ENCODE measurements at places on chromosomes 2 and 18.

GRCh38 chr2:228509021-228509420 is 327.5 kb upstream of the SPHKAP start:
- no peak for DNase-seq

DNA sequence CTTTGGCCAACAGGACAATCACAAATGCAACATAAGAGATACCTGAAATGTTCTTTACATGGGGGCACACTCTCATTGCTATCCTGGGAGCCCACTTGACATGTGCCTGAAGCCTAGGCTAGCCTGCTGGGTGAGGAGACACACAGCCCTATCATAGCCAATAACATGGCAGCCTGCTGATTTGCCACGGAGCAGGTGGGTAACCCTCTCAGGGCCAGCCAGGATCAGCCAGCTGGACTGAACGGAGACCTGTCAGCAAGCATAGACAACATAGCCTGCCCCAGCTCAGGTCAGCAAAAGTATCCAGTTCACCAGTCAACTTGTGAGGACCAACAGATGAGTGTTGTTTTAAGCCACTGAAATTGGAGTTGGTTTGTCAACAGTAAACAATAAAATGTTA is 566.5 kb downstream of the DCDC2C start:
- no peak for DNase-seq

GRCh38 chr2:196167666-196168065 is 3.7 kb downstream of the STK17B start:
- no peak for DNase-seq

DNA sequence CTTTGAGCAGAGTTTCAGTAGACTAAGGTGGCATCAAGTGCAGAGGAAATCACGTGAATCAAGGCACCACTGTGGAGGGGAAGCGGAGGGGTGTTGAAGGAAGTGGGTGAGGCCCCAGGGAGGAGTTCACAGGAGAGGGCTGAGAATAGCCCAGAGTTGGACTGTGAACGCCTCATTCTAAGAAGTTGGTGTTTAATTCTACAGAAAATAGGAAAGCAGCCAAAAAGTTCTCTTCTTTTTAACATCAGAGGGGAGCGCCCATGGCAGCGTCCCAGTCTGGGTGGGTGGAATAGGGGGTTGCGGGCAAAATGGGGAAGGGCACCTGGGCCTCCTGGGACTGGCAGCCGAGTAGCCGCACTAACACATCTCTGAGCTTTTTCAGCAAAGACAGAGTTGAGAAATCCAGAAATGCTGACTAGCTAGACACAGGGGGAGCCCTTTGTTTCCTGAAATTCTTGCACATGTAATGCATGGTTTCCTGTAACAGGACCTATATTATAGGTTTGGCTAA is 97.0 kb downstream of the NEB start:
- no peak for DNase-seq

- no peak for DNase-seq
These were observed 7.3 kb downstream of the KIF1A start for GRCh38 chr2:240812721-240813120.

GRCh38 chr2:125652280-125652679 is 1003.7 kb upstream of the GYPC start:
- no peak for DNase-seq

DNA sequence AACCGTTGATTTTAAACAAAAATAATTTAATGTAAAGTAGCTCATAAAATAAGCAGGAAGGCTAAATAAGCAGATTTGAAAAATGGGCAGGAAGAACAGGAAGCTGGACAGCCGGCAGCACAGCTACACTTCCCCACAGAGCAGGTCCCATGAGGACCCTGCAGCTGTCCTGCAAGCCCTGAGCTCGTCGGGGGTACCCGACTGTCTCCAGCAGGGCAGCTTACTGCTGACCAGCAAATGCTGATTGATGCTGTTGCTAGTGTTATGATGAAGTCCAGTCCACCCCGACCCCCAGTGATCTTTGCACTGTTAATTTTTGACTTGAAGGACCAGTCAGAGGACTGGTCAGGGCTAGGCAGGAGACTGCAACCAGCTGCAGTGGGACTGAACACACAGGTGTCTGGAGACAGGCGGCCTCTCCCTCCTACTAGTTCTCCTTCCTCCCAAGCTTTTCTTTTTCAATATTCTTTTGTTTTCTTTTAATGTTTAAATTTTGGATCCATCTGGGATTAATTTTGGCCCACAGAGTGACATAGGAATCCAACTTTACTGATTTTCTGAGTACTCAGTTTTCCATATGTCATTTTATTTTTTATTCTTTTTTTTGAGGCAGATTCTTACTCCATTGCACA is 27.7 kb downstream of the POLE4 start:
- no peak for DNase-seq

GRCh38 chr2:192098814-192099491 is 95.8 kb downstream of the TMEFF2 start:
- DNase-seq = no peak
